ENCODE measurements at places on chromosomes 2 and 18.

DNA sequence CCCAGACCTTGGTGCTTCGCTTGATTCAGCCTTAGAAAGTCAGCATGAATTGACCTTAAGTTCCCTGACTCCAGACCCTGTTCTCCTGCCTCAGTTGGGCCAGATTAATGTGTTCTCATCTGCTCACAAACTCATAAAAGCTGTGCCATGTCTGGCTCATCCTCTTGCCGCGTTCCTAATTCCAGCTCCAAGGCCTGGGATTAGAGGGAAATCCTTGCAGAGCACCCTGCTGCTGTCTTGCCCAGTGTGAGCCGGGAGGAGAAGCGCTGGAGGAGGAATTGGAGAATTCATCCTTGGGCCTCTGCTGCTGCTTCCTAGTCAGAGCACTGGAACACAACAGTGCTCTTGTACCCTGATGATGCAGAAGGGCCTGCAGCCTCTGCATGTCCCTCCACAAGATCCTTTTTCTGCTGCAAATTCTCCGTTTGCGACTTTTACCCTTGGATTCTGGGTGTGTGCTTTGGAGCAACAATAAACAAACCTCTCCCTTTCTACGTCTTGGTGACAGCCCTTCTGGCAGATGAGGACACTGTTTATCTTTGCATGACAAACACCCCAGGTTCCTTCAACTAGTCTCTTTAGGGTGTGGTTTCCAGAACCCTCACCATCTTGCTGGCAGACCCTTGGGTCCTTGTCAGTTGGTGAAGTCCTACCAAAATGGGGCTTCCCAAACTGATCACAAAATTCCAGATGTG lies 46.9 kb upstream of the CNGA3 start:
- DNase-seq: no peak

- DNase-seq: no peak
These were observed 12.0 kb downstream of the TCF4 start for GRCh38 chr18:55576001-55576400.

- no peak for DNase-seq
These were observed 98.8 kb upstream of the NCKAP5 start for GRCh38 chr2:133667085-133667484.

- DNase-seq: no peak
These were observed 6.9 kb downstream of the YES1 start for GRCh38 chr18:805008-805754.

GRCh38 chr2:153268941-153269461 lies 209.6 kb downstream of the RPRM start:
- DNase-seq: no peak

DNA sequence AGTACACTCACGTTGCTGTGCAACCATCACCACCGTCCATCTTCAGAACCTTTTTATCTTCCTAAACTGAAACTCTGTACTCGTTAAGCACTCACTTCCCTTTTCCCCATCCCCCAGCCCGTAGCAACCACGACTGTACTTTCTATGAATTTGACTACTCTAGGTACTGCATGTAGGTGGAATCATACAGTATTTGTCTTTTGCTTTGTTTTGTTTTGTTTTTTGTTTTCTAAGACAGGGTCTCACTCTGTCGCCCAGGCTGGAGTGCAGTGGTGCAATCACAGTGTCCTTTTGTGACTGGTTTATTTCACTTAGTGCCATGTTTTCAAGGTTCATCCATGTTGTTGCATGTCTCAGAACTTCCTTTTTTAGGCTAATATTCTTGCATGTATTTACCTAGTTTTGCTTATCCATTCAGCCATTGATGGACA lies 7.0 kb upstream of the TYMS start:
- no peak for DNase-seq
